ENCODE measurements at places on chromosomes 3 and 15.

DNA sequence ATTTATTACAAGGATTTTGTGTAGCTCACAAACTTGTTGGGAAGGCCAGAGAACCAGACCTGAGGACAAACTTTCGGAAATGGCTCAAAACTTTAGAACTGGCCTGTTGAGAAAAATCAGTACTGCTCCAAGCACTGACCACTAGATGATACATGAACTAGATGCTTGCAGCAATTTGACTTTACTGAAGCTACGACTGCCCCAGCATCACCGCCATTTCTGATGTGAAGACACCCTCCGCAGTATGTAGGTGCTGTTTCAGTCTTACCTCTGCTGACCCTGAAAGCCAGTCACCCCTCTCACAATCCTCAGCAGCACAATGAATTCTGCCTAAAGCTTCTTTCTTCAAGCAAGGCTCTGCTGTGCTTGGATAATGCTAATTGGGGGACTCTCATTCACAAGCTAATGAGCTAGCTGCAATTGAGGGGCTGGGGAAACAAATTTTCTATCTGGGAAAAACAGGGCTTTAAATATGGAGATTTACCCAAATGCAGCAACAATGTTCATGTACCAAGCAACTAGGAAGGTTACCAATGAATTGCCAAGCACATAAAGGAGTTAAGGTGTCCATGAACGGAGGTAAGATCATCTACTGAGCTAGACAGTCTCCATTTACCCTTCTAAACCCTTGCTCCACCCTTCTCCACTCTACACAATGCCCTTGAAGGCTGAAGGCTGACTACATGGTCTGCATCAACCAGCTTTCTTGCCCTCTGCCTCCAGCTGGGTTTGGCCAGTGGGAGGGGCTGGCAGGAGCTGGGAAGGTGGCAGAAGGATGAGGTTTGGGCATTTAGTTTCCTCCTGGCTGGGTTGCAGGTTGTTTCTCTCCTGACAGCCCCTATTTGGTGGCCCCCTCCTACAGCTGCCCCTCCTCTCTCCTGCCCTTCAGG lies 53.2 kb upstream of the FSTL1 start:
- DNase-seq = no peak

GRCh38 chr3:111956449-111956848 lies 22.4 kb upstream of the ABHD10 start:
- DNase-seq = no peak

DNA sequence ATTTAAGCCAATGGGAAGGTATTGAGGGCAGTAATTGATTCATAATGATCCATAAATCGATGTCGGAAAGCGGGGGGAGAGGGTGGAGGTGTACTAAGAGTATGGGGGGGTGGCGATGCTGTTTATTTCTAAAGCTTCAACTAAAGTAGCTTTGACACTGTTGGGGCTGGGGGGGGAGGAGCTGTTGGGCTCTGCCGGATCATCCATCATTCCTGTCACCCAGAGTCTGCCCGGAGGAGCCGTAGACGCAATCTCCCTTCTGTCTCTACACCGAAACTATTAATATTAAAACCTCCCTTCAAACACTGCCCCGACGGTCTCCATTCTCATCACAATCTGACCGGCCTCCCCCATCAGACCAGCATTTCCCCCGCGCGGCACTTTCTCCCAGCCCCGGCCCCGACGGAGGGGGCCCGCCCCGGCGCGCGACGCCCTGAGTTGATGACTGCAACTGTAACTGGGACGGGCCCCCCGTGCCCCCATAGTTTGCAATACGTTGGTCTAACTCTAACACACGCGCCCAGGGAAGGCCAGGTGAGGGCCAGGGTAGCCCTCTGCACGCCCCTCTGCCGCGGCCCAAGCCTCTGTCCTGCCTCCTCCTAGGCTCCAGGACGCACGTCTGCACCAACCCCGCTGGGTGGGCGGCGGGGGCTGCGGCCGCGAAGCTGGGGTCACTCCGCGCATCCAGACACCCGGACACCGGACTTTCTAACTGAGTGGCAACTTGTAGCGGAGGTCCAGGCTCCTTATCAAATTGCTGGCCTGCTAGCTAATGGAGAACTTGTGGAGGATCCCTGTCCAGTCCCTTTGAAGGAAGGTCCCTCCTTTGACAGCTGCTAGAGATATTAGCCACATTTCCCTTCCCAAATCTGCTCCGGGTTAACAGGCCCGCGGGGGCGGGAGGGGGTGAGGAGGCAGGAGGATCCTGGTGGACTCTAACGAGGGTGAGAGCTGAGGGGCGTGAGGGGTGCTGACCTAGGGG lies 212.0 kb downstream of the MEIS2 start:
- DNase-seq = no peak

- no peak for DNase-seq
These were observed 45.0 kb downstream of the DHX30 start for GRCh38 chr3:47847801-47848518.

DNA sequence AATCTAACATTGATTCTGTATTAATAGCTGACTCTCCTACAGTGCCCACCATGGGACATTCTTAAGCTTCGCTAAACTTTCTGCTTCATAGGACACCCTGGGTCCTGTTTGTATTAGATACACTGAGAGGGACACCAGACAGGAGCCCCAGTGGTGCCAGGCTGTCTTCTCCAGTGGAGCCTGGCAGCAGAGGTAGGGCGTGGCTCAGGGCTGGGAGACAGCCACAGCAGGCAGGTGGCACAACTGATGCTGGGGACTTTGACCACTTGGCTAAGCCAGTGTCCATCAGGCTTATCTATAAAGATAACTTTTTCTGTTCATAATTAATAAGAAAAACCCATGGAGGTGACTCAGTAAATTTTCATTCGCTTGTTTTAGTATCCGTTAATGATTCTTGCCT lies 21.8 kb downstream of the NIPA1 start:
- no peak for DNase-seq

DNA sequence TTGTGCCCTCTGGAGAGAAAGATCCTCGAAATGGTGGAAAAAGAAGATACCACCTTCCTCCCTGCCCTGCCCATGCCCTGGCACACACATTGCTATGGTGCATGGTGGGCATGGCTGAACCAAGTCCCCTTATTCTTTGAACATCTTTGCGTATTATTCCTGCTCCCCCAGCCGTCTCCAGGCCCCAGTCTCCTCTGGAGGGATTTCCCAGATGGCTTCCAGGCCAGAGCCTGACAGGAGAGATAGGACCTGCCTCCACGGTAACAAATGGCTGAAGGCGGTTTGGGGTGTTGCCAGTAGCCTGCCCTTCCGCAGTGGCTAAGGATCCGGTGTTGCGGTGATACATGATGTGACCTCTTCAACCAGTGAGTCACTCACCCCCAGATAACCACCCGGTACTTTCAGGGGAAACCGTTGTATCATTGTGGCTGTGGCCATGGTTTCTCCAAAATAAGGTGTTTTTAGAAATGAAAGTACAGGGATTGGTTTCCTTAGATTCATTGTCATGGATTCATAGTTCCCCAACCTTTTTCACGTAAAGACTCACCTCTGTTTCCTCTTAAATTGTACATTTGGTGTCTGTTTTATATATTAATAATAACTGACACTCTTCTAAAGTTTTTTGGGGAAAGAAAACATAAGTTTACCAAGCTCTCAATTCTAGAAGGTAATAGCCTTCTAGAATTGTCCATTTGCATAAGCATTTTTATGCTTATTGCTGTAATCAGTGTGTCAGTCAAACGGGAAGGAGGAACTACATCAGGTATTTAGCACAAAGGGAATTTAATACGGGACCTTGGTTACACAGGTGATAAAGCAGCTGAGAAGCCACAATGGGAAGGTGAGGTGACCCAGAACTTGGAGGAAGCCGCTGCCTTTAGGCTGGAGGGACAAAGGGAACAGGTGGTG lies 25.9 kb downstream of the SMAD3 start:
- peak; percentile 56 for DNase-seq

GRCh38 chr15:59373215-59373614 lies 544 bp upstream of the MYO1E start:
- DNase-seq = no peak

GRCh38 chr15:48946074-48946839 lies 17.5 kb downstream of the SHC4 start:
- no peak for DNase-seq

GRCh38 chr3:115862099-115862498 lies 238.8 kb downstream of the GAP43 start:
- DNase-seq = no peak

GRCh38 chr3:56958879-56959278 lies 101.6 kb upstream of the SPATA12 start:
- DNase-seq = no peak

- no peak for DNase-seq
These were observed 72.3 kb downstream of the DAPK2 start for GRCh38 chr15:63974021-63974420.

GRCh38 chr3:64667138-64667537 lies 20.7 kb downstream of the ADAMTS9 start:
- no peak for DNase-seq

DNA sequence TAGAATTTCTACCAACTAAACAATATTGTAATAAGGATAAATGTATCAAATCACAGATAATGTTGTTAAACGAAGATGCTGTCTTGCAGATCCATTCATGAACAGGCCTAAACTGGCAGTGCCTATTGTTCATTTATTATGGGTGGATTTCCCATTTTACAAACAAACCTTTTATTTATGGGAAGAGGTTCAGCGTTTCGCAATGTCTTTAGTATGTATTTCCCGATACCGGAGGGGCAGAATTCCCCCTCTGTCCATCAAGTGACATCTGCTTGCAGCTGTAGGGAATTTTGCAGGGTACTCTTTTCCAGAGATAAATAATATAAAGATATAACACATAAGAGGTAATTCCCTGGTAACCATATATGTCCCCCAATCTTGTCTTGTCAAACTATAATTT lies 5.7 kb downstream of the CEP19 start:
- DNase-seq = no peak

DNA sequence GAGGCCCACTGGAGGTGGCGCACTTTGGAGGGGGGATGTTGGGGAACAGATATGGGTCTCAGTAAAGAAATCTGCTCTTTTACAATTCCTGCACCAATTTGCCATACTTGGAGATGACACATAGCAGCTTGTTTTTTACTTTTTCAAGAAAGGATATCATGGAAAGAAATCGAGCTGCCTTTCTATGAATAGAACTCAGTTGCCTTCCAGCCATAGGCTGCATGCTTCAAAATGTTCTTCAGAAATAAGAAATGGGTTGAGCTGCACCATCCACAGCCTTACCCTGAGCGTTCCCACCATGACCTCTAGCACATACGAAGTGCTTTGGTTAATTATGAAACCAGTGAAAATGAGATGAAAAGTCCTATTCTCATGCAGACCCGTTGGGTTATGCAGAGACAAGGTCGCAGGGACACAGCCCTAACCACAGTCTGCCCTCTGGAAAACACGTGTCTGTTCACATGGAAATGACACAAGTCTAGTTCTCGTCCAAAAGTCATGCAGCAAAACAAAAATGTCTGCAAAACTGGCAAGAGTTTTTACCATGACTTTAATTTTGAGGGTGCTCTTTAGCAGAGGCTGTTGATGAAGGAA lies 36.3 kb downstream of the NGRN start:
- no peak for DNase-seq

DNA sequence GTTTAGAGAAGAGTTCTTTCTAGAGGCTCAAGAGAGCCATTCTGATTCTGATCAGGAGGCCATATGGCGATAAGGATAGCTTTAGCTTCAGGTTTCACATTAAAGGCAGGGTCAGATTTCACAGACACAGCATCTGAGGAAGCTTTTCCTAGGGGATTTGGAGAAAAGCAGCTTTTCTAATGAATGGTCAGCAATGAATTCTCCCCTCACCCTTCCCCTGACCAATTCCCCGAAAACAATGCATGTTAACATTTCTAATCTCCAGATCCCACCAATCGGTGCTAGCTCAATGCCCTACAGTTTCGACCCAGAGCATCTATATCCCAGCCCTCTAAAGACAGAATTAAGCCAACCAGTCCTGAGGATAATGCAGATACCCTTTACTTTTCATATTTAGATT lies 9.8 kb downstream of the AGBL1 start:
- no peak for DNase-seq

- no peak for DNase-seq
These were observed 717.4 kb downstream of the SI start for GRCh38 chr3:164360738-164361406.

All from stimulated activated CD8-positive, alpha-beta memory T cell treated with anti-CD3 and anti-CD28 coated beads, Interleukin-15, amount 100 ng/mL, for 4 hours (primary cell).